Globus pallidus (tissue), 1 donor: ENCODE measurements at places on chromosomes 7 and 10.

DNA sequence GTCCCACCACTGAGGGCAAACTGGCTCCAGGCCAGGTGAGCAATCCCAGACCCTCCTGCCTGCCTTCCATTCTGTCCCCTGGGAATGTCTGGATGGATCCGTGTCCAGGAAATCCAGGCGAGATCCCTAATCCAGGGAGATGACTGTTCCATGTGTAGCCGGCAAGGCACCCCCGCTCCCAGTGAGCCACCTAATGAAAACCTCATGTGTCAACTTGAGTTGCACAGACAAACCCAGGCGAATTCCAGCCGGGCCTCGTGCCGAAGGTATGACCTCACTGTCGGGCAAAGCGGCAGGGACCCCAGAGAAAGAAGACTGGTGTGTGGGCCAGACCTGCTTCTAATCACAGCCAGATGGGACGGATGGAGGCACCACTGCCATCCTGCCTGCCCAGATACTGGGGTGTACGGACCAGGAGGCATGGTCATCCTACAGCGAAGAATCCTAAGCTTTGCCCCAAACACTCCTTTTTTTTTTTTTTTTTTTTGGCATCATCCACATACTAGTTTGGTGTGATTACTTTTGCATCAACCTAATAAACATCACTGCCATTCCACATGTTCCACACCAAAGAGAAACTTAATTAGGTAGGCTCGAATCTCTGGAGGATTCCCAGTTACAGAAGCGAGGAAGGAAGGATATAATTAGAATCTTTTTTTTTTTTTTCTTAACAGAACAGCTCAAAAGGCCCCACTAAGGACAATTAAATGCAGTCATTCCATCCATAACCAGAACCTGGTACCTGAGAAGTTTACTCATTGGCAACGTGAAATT lies 313.1 kb downstream of the CALN1 start:
- no peak for DNase-seq

DNA sequence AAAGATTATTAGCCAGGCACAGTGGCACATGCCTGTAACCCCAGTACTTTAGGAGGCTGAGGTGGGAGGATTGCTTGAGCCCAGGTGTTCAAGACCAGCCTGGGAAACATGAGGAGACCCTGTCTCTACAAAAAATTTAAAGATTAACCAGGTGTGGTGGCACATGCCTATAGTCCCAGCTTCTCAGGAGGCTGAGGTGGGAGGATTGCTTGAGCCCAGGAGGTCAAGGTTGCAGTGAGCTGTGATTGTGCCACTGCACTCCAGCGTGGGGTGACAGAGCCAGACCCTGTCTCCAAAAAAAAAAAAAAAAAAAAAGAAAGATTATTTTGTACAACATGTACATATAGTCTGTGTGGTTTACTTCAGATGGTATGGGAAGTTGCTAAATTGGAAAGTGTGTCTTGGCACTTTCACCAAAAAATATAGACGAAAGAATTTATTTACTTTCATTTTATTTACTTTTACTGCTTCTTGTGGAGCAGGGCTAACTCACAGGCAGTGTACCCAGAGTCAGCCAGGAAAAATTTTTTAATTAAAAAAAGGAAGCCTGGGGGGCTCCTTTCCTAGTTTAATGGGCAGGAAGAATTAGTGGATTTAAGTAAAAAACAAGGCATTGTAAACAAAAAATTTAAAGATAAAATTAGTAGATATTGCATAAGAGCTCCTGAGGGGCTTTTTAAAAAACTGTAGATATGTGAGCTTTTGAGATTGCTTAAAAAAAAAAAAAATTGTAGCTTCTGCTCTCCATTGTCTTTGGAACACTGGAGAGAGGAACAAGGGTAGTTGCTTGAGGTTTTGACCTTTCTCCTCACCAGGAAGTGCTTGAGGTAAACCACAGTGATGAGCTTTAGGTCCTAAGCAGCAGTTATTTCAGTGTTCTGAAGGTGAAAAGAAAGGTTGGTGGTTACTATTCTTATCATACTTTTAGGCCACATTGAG lies 44.6 kb upstream of the VDAC2 start:
- DNase-seq, result no peak

GRCh38 chr7:142381727-142382390 lies 124.0 kb upstream of the PRSS58 start:
- DNase-seq, result no peak

DNA sequence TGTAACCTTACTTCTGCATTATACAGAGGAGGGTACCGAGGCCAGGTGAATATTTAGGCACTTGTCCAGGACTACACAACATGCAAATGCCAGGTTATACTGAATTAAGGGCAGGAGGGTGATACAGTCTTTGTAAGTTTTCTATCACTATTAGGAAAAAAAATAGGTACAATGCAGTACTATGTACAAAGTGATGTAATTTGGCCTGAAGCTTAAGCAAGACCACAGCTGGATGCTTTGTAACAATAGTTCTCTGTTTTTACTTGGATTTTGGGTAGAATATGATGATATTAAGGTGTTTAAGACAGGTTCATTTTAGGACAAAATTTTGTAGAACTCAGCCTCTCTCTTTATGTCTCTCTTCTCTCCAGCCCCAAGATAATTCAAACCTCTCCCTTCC lies 2.8 kb upstream of the NXPH1 start:
- no peak for DNase-seq

GRCh38 chr7:23473844-23474093 lies 3.5 kb upstream of the IGF2BP3 start:
- DNase-seq, result no peak

DNA sequence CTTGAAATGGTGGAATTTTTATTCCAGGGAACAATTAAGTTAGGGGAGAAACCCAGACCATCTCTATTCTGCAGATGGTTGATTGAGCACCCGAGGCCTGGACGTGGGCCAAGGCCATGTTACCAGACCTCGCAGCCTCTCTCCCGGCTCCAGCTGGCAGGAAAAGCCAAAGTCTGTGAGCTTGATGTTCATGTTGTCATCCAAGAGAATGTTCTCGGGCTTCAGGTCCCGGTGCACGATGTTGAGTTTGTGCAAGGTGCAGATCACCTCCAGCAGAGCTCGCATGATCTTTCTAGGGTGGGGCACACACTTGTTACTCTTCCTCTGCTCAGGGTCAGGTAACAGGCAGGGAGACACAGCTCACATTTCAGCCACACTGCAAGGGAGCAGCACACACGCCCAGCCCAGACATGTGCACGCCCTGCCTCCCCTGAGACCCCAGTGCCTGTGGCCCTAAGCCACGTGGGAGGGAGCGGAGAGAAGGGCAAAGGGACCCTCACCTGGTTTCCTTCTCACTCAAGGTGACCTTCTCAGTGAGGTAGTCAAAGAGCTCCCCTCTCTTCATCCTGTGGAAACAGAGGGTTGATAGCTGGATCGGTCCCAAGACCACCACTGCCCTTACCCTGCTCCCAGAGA lies 9.5 kb downstream of the PHKG1 start:
- peak; percentile 74 for DNase-seq

- DNase-seq, result no peak
Observed at GRCh38 chr7:148670374-148670773, 28.3 kb upstream of the CUL1 start.

GRCh38 chr7:157009778-157010587 lies 480 bp downstream of the MNX1 start:
- no peak for DNase-seq

DNA sequence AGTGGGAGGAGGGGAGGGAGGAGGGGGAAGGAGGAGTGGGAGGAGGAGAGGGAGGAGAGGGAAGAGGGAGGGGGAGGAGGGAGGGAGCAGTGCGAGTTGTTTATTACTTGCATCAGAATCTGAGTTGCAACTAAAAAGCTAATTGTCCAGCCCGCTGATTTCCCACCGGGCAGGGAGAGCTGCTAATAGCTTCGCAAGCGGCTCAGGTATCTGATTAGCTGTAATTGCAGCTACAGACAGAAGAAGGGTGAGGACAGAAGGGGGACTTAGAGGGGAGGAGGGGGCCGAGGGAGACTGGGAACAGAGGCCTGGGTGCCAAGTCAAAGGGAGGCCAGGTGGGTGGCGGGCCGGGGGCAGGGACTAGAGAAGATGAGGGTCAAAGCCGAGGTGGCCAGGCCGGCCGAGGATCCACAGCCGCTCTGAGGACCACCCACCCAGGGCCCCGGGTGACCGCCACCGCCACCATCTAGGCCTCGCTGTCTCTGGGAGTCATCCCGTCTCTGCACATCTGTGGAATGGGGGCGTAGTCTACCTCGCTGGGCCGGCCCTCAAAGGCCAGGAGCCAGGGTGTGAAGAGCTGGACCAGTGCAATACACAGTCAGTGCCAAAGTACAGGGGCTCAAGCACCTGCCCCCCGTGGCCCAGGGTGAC lies 54.2 kb downstream of the MICALL2 start:
- DNase-seq, result no peak

GRCh38 chr7:134699021-134699818 lies 52.6 kb downstream of the BPGM start:
- no peak for DNase-seq

DNA sequence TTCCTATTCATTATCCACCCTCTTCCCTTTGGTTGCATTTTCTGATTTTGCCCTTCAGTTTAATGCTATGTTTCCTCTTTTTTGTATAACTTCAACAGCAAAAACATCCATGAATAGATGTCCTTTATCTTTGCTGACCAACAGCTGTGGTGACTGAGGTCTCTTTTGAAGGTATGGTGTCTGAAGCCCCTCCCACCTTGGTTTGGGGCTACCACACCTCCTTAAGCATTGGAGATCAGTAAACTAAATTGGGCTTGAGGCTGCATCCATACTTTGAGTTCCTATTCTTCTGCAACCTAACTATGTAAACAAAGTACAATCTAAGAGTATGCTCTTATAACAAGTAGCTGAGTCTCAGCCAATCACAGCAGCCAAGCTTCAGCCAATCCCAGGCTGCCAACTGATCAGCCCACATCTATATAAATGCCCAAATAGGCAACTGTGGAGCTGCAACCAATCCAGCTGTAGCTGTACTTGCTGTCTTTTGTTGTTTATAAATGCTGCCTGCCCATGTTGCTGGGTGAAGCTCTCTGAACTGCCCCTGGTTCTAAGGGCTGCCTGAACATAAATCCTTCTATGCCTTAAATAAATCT lies 69.4 kb upstream of the PDLIM1 start:
- no peak for DNase-seq

GRCh38 chr10:92238586-92239098 lies 52.2 kb downstream of the CPEB3 start:
- DNase-seq, result peak; percentile 23

GRCh38 chr10:27600930-27601329 lies 96.8 kb downstream of the RAB18 start:
- no peak for DNase-seq

GRCh38 chr10:77415313-77415960 lies 222.2 kb downstream of the KCNMA1 start:
- no peak for DNase-seq

DNA sequence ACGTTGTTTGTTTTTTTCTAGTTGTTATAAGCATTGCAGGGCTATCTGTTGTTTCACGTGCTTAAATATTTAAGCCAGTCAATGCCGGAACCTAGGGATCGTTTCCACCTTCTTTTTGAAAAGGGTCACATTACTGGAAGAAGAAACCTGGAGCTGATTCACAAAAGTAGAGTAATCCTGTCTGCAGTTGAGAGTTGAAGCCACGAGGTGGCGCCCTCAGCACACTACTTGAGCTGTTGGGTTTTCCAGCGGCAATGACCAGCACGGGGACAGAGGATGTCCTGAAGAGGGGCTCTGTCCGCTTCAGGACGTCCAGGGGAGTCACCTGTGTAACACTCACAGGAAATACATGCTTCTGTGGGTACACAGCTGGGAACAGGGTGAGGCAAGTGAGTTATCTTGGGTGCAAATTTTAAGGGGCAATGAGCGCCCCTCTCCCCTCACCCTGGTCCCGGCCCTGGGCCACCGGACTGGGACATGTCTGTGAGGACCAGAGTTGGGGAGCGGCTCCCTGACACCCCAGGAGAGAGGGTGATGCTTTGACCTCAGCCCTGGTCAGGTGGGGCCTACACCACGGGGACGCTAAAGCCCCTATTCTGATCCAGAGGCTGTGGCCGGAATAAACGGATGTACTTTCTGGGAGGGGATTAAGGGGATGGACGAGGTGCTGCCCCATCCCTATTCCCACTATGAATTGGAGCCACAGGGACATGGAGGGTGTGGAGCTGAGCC lies 26.3 kb upstream of the WDFY4 start:
- DNase-seq, result peak; percentile 61

GRCh38 chr10:44389150-44389549 lies 4.3 kb upstream of the CXCL12 start:
- DNase-seq, result no peak

DNA sequence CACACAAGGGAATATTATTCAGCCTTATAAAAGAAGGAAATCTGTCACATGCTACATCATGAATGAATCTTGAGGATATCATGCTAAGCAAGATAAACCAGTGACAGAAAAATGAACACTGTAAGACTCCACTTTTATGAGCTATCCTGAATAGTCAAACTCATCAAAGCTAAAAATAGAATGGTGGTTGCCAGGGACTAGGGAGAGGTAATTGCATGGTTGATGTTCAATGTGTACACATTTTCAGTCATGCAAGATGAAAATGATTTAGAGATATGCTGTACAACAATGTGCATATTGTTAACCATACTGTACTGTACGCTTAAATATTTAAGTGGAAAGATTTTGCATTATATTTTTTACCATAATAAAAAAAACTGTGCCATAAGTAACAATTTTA lies 1349.1 kb downstream of the XPNPEP1 start:
- no peak for DNase-seq

DNA sequence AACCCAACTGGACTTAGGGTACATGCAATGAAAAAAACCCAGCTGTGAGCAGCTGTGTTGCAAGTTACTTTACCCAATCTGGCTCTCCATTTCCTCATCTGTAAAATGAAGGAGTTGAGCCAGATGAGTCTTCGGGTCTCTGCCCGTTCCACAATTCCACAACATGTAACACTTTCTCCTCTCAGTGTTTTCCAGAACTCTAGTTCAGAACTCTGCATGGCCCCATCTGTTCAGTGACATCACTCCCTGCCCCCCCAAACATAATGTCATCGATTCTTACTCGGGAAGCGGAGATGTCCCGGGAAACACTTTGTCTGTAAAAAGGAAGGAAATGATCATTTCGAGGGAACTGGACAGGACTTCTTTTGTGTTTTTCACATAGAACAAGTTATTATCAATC lies 2.5 kb downstream of the SH3PXD2A start:
- no peak for DNase-seq

GRCh38 chr10:103470761-103471653 lies 8.0 kb downstream of the CALHM3 start:
- DNase-seq, result no peak

DNA sequence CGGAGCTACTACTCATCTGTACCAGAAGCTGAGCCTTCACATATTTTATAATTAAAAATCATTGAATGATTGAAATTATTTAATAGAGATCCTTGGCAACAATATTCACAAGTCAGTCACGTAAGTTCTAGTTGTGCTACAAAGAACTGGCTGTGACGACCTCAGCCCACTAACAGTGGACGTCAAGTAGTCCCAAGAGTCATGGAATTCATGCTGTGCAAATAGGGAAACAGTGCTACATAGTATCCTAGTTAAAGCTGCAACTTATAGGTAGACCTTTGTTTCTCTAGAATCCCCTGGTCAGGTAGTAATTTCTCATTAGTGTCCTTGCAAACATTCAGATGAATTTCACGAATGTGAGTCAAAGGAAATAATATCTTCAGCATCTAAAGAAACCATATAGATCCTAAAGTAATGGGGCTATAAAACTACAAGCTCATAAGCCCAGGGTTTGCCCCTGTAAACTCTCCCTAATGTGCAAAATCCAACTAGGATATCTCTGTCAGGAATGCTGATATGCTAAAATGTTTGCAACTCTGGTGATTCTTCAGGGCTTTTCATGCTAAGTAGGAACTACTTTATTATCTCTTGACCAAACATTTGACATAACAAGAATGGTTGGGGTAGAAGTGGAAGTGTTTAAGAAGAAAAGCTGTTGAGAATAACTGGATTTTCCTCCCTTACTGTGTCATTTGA lies 31.2 kb downstream of the CFAP69 start:
- DNase-seq, result no peak
